ENCODE measurements at places on chromosomes 6 and 20.

DNA sequence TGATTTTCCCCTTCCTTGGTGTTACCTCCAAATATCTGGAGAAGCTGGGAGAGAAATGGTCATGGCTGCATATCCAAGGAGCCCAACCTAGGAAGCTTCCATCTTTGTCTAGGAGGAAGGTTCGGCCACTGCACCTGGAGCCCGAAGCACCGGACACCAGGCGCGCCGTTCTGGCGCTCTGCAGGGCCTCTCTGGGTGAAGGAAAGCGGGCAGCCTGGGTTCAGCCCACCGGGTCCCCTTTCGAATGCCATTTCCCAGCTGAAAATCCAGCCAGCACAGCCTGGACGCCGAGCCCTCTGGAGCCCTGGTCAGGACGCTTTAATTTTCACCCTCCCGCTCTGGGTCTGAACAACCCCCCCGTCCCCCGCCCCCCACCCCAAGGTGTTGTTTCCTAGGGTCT is 1.2 kb downstream of the LINC00237 start:
- DNase-seq: no peak

DNA sequence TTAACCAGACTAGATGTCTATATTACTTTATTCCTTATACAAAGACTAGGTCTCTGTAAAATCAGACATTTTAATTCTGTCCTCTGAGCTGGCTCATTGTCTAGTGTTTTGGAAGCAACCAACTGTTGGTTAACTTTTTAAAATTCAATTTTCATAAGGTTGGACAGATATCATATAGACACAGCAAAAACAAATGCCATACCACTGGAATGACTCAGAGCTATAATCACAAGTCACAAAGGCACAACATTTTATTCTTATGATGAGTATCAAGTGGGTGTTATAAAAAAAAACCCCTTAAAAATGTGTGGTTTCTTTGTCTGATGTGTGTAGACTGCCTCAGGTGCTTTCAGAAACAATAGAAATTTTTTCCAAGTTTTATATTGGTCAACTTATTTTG is 296.2 kb upstream of the MARCKS start:
- no peak for DNase-seq

DNA sequence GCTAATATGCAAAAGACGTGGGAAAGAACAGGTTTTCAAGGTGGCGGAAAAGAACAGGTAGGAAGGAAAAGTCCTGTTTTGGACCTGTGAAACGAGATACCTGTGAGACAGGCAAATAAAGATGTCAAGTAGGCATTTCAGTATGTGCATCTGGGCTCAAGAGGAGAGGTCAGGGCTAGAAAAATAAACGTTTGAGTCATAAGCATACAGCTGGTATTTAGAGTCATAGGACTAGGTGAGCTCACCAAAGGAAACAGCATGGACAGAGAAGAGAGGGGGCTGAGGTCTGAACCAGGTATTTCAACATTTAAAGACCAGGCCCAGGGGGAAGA is 14.9 kb downstream of the MTFR2 start:
- DNase-seq: no peak

GRCh38 chr6:56961151-56961550 is 6.2 kb downstream of the BEND6 start:
- no peak for DNase-seq

GRCh38 chr20:23125625-23126191 is 39.6 kb upstream of the CD93 start:
- no peak for DNase-seq

- no peak for DNase-seq
Observed at GRCh38 chr6:84772428-84773132, 8.2 kb upstream of the TBX18 start.

GRCh38 chr6:105872249-105872648 is 213.9 kb upstream of the PRDM1 start:
- no peak for DNase-seq
